8988T (cell line): ENCODE measurements at places on chromosomes 7 and 10.

GRCh38 chr7:138869353-138869752 lies 71.4 kb upstream of the ATP6V0A4 start:
- DNase-seq: no peak

DNA sequence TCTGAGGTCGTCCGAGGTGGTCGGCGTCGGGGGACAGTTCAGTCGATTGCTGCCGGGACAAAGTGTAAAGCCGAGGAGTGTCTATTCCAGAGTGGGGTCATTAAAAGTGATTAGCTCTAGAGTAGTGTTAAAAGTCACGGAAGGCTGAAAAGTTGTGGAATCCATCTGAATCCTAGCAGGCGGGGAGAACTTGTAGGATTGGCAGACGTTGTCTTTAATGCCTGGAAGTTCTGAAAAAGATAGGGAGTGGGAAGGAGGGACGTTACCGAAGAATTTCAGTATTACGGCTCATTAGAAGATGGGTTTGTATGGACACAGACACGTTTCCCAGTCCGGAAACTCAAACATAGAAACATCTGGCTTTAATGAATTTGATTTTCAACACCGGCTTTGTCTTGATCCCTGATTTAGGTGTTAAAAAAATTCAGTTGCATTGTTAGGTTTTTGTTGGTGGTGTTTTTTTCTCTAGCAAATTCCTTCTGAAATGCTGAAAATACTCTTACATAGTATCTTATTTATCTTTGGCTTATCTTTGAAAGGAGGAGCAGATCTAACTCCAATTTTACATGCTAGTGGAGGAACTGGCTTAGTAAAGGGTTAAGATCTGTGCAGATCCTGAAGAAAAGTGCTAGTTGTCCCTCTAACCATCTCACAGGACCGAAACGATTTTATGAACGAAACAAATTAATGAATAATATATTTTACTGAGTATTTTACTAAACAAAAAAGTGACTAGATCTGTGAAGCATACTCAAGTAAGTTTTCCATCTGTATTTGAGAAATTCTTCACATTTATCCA lies 900 bp downstream of the MKLN1 start:
- no peak for DNase-seq

- DNase-seq: no peak
These were observed 61.6 kb upstream of the RNF32 start for GRCh38 chr7:156578978-156579430.

DNA sequence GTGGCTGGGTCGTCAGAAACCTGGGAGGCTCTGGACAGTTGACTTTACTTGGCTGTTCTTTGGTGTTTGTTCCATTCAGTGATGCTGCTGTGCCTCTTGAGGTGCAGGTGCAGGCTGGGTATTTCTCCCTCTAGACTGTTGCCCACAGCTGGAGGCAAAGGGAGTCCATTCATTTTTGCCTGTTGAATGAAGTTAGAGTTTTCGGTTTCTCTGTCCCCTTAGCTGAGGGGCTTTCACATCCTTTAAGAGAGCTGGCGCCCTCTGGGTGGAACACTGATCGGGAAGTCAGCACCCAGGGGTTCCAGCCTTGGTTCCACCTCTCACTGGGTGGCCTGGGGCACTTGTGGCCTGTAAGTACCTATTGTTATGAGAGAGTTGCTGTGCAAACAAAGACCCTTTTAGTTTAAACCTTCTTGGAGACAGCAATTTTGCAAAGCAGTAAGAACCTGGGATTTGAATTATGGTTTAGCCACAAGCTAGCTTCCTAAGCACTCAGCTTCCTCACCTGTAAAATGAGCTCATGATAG lies 67.2 kb downstream of the GRK5 start:
- no peak for DNase-seq

GRCh38 chr7:138935465-138936011 lies 45.7 kb downstream of the KIAA1549 start:
- DNase-seq: peak; percentile 56

DNA sequence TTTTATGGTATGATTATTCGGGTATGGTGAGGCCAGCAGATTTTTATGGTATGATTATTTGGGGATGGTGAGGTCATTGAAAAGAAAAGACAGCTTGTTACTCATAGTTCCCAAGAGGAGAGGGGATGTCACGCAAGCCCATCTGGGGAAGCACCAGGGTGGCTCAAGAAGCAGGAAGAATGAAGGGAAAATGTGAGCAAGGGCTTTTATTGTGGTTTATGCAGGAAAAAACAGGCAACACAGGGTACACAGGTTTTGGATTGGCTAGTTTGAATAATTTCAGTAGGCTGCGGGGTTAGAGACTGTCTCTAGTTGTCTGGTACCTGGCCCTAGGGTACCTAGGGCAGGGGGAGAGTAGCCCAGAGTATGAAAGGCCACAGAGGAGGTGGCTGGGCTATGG lies 26.8 kb upstream of the DGKI start:
- DNase-seq: no peak

GRCh38 chr10:121108051-121108450 lies 256.9 kb downstream of the WDR11 start:
- no peak for DNase-seq

DNA sequence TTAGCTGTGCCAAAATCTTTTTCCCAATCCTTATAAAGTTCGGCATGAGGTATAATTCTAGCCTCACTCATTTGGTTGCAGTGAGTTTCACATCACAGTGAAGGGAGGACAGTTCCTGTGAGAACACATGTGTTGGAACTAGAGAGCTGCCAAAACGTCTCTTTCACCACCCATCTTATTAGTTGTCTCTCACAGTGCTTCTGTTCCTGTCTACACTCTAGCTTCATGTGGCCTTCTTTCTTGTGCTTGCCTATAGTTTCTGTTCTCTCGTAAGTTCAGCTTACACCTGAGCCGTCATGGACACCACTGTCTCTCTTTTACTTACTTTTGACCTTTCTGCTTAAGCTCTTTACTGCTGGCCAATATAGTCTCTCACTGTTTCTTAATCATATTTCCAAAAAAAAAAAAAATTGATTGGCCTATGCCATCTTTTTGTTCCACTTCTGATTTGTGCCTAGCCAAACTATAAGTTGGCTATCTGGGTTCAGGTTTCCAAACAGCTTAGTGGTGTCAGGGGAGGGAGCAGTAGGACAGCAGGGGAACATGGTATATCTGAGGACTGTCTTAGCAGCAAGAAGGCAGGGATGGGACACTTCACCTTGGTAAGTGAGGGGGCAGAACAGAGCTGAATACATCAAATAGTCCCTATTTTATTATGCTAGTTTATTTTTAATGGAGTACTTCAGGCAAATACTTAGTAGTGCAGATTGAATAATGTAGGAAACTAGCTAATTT lies 38.0 kb downstream of the ZNRF2 start:
- no peak for DNase-seq

DNA sequence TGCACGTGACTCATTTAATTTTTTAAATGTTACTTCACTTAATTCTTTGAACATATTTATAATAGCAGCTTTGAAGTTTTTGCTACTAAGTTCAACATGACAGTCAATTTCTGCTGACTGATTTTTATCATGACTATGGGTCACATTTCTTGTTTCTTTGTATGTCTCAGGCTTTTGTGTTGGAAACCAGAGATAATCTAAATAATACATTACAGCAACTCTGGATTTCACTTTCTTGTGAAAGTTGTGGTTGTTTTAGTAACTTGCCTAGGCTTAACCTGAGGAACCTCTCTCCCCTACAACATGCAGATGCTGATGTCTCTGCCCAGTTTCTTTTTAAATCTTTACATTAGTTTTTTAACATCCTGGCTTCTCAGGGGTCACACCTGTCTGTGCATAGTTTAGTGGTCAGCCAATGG lies 180.8 kb downstream of the CCDC71L start:
- no peak for DNase-seq

GRCh38 chr7:100965723-100966541 lies 3.4 kb upstream of the MUC12 start:
- DNase-seq: peak; percentile 94

DNA sequence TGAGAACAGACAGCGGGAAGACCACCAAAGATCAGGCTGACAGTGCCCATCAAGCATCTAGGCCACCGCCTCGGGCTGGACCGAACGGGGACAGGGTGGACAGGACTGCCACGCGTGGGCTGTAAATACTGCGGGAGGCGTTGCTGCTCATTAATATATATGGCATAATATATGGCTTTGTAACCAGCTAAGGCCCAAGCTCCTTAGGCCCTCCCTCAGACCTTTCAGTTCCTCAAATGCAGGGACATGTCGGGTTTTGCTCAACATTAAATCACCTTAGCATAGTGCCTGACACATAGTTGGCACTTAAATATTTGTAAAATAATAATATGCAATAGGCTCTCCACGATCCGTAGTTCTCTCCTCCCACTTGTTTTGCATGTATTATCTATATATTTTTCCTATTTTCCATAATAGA lies 402 bp upstream of the TMEM168 start:
- no peak for DNase-seq

DNA sequence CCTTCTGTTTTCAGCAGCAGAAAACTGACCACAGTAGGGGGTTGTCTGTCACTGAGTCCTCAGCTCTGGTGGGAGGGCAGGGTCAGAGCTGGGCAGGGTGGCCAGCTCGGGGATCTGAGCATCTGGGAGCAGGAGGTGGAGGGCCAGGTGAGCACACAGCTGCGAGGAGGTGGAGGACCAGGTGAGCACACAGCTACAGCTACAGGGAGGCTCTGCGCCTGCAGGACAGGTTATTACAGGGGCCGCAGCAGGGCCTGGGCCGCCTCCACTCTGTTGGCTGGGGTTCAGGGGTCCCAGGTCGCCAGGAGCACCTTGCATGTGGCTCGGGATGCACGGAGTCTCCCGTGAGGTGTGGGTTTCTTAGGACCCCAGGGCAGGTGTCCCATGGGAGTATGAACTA lies 52.4 kb upstream of the PRKAR1B start:
- DNase-seq: no peak

- DNase-seq: no peak
These were observed 465.6 kb downstream of the PLXNA4 start for GRCh38 chr7:132110692-132111091.

- DNase-seq: no peak
These were observed 254.8 kb downstream of the PHF14 start for GRCh38 chr7:11228515-11228914.

DNA sequence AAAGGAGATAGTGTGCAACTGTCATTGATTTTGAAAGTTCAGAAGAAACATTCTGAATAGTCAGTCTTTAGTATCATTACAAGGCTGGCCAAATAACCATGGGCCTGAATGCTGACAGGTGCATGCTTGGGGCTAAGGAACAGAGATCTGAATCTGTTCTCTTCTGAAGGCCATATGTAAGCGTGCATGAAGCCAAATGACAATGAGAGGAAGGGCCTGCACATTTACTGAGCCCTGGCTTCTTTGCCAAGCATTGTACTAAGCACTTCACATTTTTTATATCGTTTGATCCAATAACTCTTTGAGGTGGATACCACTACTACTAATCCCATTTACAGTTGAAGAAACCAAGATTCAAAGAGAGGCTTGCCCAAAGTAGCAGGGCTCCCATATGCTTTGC lies 22.5 kb upstream of the TIAL1 start:
- no peak for DNase-seq

DNA sequence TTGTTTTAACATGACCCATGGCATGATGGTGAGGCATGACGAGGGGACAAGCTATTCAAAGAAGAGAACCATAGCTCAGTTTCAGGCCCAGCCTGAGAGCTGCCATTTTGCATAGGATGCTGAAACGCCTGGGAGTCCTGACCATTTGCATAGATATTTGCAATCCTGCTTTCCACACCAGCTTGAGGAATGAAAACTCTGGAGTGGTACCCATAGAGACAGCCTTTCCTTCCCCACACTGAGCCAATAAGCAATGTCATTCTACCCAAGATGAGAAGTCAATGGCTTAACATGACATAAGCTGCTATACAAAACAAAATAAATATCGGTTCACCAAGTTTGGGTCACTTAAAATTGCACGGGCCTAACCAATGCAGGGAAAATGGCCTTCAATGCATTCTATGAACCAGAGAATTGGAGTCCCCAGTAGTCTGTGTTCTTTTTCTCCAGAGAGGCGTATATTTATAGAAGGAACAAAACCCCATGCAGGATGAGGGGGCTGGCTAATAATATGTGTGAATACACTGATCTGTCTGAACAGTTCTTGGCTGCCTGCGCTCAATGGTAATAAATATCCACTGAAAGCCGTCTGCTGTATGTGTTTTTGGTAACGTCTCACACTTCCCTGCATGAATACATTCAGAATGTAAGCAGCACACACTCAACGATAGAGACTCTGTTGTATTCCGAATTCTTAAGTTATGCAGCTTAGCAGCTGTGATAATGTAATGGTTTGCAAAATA lies 329.3 kb downstream of the FRMD4A start:
- no peak for DNase-seq

- DNase-seq: no peak
These were observed 158.4 kb downstream of the DNAJB6 start for GRCh38 chr7:157495177-157495553.

DNA sequence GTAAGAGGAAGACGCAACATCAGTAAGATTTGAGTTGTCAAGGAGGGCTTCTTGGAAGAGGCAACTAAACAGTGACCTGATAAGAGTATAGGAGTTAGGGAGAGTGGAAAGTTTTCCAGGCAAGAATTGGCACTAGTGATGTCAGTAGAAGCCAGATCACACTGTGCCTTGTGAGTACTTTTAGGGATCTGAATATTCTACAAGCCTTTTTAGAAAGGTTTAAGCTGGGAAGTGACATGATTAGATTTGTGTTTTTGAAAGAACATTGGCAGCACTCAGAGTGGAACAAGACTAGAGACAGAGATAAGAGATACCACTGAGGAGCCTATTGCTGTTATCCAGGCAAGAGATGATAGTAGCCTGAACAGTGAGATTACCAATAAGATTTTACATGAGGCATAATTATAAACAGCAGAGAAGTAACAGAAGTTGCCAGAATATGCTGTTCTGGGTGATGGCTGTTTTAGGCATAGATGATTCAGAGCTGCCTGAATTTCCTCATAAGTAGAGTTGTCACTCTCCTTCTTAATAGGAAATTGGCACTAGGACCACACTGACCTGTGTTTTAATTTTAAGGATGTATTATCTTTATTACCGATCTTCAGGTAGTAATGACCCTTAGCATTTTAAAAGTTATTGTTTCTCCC lies 45.6 kb downstream of the NHLRC2 start:
- no peak for DNase-seq

GRCh38 chr10:86411281-86411841 lies 44.8 kb upstream of the GRID1 start:
- no peak for DNase-seq

GRCh38 chr7:136079478-136079892 lies 102.3 kb upstream of the MTPN start:
- DNase-seq: no peak

- DNase-seq: no peak
These were observed 141.3 kb downstream of the PAXIP1 start for GRCh38 chr7:154861589-154861988.

- DNase-seq: no peak
These were observed 8.8 kb upstream of the STMP1 start for GRCh38 chr7:135653340-135654080.

- DNase-seq: no peak
These were observed 4.0 kb downstream of the PDGFA start for GRCh38 chr7:515628-516027.

GRCh38 chr7:50267525-50268041 lies 36.9 kb upstream of the IKZF1 start:
- DNase-seq: no peak

DNA sequence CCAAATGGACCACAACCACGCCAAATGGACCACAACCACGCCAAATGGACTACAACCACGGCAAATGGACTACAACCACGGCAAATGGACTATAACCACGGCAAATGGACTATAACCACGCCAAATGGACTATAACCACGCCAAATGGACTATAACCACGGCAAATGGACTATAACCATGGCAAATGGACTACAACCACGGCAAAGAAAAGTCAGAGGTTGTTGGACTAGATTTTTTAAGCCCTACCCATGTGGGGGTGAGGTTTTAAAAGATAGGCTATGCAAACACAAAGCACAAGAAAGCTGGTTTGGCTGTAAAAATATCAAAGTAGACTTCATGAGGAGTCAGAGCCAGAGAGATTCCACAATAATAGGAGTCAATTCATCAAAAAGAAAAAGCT lies 55.8 kb downstream of the NCAPG2 start:
- no peak for DNase-seq
